CD4-positive, alpha-beta T cell treated with Interleukin-21 for 1 hour (primary cell): ENCODE measurements at places on chromosomes 16 and 17.

DNA sequence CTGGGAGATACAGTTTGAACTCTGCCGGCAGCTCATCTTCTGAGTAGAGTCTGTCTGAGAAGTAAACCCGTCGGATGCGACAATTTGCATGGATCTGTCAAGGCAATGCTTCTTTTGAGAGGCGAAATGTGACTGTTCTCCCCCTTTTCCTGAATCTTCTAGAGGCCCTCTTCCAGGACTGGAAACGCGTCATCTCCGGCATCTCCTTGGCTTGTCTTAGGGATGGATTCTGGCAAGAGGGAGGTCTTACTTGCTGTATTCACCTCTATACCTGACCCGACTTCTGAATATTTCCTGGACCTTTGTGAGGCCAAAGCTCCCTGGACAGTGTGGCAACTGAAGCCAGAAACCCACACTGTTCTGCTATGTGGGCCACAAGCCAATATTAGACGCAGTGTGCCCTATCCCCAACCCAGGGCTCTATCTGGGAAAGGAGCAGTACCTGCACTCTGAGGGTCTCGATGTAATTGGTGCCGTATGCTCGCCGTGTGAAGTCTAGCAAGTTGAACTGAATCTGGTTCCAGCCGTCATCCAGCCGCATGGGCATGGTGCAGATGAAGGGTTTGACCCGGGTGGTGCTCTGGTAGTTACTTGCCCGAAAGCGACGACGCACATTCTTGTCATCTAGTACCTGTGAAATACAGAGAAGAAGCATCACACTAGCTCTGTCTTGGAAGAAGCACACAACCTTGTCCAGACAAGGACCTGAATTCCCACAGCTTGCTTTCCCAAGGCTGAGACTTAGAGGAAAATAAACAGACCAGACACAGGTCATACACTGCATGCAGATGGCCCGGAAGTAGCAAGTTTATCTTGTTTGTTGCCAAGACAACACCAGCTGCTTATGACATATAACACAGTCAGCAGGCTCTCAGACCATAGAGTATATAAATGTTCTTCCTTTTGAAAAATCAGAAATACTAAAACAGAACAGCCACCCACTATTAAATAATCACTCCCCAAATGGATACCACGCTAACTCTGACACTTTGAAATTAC is 14.1 kb downstream of the CFAP20 start:
- DNase-seq: no peak

DNA sequence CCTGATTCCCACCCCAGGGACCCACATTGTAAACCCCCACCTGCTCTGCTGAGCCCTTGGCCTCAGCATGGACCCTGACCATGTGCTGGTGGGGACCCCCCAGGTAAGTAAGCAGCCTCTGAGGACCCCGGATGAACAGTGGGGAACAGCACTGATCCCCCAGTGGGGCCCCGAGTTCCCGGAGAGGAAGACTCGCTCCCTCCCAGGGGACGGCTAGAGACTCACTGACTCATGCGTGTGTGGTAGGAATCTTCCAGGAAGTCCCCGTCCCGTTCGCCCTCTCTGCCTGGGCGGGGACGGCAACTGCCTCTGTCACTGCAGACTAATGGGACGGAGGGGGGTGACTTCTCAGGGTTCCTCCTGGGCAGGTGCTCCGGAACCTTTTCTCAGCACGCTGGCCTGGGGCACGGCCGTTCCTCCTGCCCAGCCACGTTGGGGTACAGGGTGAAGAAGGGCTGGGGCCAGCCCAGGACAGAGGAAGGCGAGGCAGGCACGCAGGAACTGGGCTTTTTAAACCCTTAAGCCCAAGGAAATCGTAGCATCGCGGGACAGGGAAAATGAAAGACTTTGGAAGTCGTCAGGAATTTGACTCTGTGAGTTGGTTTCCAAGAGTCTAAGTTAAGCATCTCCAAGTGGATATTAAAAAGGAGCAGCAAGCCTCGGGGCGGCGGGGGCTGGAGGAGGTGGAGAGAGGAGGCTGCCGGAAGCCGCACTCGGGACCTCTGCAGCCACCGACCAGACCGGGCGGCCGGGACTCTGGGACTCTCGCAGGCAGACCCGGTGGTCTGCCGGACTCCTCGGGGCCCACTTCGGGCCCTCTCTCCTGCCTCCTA is 178.7 kb downstream of the SEC14L1 start:
- DNase-seq: peak; percentile 59

DNA sequence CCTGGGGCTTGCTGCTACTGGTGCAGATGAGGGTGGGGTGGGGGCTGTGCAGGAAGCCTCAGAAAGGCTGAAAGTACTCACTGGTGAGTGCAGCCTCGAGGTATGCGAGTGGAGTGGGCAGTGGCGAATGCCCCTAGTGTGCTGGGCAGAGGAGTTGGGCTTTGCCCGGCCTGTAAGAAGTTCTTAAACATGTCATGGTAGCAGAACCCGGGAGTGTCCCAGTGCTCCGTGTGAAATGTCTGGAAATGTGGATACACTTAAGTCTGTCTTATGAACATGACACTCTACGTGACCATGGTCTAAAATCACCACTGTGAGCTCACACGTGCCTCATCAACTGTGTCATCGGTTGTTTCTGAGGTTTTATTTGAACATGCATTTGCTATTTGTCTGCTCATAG is 1.7 kb downstream of the SMTNL2 start:
- no peak for DNase-seq

DNA sequence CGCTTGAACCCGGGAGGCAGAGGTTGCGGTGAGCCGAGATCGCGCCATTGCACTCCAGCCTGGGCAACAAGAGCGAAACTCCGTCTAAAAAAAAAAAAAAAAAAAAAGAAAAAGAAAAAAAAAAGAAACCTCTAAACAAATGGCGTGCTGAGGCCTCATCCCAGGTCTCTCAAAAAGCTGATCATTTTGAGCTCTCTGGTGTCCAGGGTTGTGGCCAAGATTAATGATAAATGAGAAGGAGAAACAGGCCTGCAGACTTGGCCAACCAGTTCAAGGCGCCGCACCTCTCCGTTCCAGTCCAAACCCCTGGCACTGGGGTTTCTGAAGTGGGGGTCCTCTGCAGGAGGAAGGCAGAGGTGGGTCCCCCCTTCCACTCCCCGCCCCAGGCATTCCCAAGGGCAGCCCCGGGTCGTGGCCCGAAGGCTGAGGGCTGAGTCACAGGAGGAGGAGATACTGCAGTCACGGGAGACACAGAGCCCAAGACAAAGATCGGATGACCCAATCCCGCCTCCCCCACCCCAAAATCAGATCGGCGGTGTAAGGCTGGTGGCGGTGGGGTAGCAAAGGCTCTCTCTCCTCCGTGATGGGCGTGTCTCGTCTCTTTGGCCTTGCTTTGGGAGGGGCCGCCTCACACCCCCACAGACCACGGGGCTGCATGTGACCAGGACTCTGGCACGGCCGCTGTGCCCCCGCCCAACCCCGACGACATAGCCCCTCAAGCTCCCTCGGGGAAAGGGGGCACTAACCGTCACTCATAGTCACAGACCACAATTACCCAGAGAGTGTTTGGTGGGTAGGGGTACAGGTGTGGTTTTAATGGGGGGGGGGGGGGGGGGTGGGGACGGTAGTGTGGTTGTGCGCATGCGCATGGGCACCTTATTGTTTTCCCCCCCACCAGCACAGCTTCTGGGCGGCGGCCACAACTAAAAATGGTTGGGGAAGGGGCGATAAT is 1.1 kb downstream of the VAT1 start:
- peak; percentile 39 for DNase-seq

DNA sequence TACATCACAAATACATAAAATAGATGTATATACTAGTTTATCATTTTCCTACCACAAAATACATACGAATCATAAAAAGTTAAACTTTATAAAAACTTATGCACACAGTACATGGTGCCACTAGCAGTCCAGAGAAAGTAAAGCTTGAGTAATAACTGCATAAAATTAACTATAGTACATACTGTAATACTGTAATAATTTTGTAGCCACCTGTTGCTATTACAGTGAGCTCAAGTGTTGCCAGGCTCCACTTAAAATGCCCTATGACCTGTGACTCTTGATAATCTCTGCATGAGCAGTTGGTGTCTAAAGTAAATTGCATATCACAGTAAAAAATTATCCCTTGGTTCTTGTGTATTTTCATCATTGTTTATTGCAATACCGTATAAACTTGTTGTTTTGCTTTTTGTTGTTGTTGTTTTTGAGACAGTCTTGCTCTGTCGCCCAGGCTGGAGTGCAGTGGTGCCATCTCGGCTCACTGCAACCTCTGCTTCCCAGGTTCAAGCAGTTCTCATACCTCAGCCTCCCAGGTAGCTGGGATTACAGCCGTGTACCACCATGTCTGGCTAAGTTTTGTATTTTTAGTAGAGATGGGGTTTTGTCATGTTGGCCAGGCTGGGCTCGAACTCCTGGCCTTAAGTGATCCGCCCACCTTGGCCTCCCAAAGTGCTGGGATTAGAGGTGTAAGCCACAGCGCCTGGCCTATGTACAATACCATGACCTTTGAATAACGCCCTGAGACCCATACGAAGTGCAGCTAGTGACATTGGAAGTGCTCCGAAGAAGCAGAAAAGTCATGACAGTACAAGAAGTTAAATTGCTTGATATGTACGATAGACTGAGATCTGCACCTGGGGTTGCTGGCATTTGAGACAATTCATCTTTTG is 6.6 kb downstream of the LUC7L3 start:
- no peak for DNase-seq

- DNase-seq: no peak
These were observed 149.9 kb downstream of the CLEC16A start for GRCh38 chr16:11094075-11094856.

DNA sequence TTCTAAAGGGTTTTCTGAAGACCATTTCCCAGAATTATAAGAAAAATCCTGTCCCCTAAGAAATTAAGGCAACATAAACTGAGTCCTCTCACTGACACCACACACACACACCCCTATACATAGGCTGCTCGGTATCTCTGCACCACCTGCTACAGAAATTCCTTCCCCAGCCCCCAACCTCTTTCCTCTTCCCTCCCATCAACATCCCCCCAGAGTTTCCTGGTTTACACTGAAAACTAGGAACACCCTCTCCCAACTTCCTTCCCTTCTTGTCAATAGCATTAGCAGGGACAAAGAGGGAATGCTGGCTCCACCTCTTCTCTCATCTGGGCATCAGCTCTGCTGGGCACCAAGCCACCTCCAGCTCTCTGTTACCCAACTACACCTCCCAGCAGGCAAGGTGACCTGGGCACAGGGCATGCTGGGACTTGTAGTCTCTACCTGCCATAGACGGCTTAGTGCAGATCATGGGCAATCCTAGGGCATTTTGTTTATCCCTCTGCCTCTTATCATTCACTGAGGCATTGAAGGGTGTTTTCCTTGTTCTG is 15.7 kb downstream of the CAVIN1 start:
- DNase-seq: peak; percentile 76

GRCh38 chr17:39455919-39456318 is 4.9 kb upstream of the MED1 start:
- no peak for DNase-seq

DNA sequence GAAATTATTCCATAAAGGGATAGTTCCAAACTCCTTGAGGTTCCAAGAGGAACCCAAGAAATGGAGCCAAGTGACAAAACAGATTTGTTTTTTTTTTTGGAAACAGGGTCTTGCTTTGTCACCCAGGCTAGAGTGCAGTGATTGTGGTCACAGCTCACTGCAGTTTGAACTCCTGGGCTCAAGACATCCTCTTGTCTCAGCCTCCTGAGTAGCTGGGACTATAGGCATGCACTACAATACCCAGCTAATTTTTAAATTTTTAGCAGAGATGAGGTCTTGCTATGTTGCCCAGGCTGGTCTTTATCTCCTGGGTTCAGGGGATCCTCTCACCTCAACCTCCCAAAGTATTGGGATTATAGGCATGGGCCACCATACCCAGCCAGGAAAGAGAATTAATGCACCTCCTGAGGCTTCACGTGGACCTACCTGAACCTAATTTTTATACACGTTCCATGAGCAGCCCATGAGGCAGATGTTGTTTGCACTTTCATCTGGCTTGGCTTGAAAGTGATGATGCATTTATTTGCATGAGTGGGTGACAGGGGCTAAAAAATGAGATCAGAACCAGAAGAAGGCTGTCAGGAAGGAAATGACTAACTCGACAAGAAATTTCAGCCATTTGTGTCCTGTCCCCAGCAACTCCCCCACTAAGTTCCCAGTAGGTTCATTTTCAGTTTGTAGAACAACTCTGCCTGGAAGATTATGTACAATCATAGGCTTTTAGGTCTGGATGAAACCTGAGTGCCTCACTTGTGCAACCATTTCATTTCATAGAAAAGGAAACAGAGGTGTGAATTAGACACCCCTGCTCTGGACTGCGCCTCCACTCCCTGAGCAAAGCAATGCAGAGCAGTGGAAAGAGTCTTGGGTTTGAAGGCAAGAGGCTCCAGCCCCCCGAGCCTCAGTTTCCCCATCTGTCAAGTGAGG is 10.3 kb upstream of the IRF8 start:
- DNase-seq: peak; percentile 17

DNA sequence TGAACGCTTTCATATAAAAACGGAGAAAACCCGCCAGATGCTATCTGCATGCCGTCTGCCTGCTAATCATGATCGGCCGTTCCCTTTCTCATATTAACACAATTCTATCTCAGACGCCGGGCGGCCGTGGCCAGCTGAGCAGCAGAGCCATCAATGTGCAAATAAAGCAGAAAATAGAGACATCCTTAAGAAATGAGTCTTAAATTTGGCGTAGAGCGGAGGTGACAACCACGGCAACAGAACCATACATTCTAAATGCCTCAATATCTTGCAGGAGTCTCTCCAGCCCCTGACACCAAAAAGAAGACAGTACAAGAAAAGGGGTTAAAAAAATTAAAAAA is 2.7 kb upstream of the IRX5 start:
- DNase-seq: no peak

DNA sequence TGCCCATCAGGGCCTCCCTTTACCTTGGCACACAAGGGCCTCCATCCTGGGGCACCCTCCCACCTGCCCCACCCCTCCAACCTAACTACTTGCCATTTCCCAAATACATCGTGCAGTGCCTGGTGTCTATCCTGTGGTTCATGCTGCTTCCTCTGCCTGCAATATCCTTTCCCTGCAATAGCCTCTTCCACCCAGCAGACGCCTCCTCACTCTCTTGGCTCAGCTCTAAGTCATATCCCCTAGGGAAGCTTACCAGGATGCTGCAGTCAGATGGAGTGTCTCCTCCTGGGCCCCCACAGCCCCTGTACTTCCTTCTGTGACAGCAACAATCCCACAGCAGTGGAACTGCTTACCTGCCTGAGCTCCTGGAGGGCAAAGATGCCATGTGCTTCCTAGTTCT is 36.7 kb downstream of the CCDC182 start:
- no peak for DNase-seq

GRCh38 chr16:7509963-7510601 is 177.4 kb downstream of the RBFOX1 start:
- no peak for DNase-seq

- DNase-seq: no peak
These were observed 14.6 kb downstream of the IRX6 start for GRCh38 chr16:55338646-55339045.

DNA sequence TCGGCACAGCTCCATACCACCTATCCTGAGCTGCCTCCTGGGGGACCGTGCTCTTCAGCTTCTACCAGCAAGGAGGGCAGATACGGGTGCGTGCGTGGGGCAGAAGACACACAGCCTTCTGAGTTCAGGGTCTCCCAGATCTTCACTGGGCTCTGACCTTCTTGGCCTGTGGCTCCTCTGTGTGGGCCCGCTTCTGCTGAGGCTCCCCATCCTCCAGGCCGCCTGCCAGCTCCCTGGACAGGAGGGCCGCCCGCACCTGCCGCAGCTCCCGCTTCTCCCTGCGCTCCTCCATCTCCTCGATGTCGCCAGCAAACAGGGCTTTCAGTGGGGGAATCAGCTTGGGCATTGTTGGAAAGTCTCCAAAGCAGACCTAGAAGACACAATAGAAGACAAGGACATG is 25.2 kb downstream of the ELAC2 start:
- DNase-seq: no peak

- DNase-seq: peak; percentile 65
These were observed 50.9 kb upstream of the CLEC3A start for GRCh38 chr16:77971306-77972061.

GRCh38 chr16:3993052-3993785 is 112.7 kb upstream of the CREBBP start:
- DNase-seq: no peak
